Parietal lobe (tissue), 2 donors: ENCODE measurements at places on chromosomes 5 and 9. TPM values are rescaled to one million over a fixed set of nuclear protein-coding genes. Genes with fewer than 3 reads are reported as not detected.

VAV2 gene
- 45.4 TPM for total RNA-seq

SLCO4C1 gene
- 0.63 TPM for total RNA-seq

IL17B gene
- total RNA-seq, result not detected

TAF11L5 gene
- not detected for total RNA-seq

IQGAP2 gene
- total RNA-seq, result 25.0 TPM

WWC1 gene
- total RNA-seq, result 77.0 TPM

TAF11L13 gene
- not detected for total RNA-seq

PRRC2B gene
- total RNA-seq, result 321 TPM

FBLL1 gene
- 37.6 TPM for total RNA-seq

TENT4A gene
- 42.9 TPM for total RNA-seq

STK10 gene
- total RNA-seq, result 19.1 TPM

CORO2A gene
- 5.0 TPM for total RNA-seq

DRD1 gene
- 3.4 TPM for total RNA-seq
